ENCODE measurements at places on chromosomes 2 and 18.
A peak's percentile ranks its signal among the peaks of the same experiment; 100 is the strongest.

DNA sequence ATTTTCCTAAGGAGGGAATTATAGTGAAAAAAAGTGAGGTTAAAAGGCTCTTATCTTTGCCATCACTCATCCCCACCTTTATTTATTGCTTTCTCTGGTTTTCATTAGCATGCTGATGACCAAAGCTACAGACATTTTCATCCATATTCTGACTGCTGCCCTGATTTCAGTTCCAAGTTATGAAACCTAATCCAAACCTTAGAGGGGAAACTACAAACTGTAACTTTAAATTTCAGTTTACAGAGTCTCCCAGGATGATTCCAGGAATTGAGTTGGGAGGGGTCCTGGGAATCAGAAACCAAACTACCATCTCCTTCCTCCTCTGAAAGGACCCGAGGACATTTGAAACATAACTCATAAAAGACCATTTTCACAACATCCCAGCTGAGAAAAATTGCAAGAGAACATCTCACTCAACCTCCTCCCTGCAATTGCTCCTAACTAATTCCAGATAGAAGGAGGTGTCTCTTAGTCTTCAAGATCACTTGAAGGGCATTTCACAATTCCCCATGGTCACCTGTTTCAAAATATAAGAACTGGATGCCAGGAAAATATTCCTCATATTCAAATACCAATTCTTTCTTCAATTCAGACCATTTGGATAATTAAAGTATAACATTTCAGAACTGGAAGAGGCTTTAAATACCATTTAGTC lies 520.6 kb downstream of the TNS1 start:
- DNase-seq: no peak

DNA sequence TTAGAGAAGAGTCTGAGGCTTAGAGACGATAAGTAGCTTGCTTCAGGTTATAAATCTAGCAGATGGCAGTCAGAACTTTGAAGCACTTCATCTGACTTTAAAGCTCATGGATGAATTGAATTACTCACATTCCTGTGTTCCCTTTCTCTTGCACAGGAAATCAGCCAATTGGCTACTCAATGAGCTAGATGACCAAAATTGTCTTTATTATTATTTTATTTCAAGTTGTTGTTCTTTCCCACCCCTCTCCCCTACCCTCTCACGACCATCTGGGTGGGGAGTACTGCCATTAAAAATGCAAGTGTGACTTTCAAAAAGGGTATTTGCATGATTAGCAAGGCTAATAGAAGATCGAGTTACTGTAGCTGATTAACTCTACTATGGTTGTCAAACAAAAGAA lies 491.1 kb downstream of the NR4A2 start:
- DNase-seq: no peak

DNA sequence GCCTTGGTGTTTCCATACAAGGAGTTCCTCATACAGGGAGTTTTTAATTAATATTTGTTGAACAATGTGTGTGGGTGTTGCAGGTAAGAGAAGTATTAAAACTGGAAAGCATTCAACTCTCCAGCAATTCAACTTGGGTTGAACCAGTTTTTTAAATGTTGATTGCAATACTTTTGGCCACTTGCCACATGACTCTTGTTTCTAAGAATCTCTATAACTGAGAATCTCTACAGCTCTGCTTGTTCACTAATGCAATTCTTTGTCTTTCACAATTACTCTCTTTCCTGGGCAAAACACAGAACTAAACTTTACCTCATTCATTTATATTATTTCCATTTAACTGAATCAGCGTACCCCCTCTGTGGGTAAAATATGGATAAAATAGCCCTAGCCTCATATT lies 429.4 kb downstream of the ARHGAP15 start:
- DNase-seq: no peak

GRCh38 chr2:207897541-207898353 lies 127.6 kb downstream of the PLEKHM3 start:
- DNase-seq: no peak

DNA sequence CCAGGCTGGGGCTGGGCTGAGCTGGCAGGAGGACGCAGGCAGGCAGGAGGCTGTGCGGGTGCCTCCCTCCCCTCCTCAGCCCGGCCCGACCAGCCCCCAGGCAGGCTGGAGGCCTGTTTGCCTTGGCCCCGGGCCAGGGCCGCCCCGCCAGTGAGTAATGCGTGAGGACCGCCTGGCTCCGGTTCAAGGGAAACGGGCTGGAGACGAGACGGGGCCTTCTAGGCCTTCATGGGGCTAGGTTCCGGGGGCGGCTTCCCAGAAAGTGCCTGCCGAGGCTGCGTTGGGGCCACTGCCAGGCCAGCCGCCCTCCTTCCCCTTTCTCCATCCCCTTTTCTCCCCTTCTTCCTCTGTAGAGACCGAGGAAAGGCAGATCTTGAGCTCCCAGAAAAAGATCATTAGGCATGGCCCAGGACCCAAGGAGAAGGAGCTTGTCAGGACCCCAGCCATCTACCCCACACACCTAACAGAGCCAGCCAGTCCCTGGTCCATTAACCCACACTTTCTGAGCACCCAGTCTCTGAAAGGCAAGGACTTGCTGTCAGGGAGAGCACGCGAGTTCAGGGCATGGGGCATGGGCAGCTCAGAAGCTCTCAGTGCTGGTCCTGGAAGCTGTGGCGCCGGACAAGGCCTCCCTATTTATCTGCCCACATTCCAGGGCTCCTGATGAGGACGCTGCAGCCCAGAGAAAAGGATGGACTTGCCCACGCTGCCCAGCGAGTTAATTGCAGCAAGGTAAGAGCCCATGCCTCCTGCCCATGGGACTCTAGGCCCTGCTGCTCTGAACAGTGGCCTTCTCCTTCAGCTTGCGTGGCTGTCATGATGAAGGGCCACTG lies 48.5 kb downstream of the SMAD7 start:
- DNase-seq: no peak

- no peak for DNase-seq
These were observed 312.5 kb upstream of the NRP2 start for GRCh38 chr2:205369813-205370212.

DNA sequence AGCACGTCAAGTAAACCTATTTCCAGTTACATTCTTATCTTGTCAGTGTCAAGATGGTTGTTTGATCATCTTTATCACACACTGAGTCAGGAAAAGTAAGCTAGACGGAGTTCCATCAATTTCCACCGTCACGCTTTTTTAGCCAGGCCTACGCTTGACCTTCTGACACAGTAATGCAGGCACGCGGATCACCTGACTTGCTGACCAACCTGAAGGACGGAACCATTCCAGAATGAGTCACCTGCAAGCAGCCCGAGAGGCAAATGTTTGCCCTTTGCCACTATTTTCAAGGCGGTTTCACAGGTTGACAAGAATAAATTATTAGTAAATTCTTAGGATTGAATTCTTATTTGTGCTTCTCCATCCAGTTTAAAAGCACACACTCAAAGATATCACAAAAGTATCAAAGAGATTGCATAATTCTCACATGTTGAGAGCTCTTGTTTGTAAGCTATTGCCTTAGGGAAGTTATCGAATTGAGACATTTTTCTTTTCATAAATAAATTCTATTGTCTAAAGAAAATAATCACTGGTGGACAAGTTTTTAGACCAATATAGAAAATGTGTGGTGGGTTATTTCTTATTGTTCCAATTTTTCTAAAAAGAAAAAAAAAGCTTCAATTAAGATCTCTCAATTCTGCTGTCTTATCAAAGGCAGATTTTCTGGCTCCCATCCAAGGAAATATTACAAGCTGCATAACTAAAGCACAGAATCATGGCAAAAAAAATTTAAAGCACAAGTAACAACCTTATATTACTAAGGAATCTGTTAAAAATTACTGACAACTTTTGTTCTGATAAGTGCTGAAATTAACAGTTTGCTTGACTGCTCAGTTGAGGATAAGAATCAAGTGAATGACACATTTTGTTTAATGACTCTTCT lies 31.9 kb downstream of the UXS1 start:
- peak; percentile 87 for DNase-seq

- peak; percentile 20 for DNase-seq
These were observed 502.3 kb downstream of the PID1 start for GRCh38 chr2:228768818-228769217.

DNA sequence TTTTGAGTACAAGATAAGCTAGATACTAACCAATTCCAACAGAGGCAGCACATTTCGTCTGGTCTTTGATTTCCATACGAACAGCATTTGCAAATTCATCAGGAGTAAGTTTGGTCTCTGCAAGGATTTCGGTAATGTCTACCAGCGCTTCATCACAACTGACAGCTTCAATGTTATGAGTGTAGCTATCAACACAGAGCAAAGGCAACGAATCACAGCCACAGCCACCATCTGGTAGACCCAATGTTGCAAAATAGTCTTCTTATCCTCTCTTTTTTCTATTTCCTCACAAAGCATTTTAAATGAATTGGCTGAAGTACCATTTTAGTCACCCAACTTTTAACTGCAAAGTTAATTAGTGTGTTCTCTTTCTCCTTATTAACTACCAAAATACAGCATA lies 68.3 kb downstream of the REV1 start:
- no peak for DNase-seq

GRCh38 chr2:215755641-215756345 lies 257.6 kb downstream of the MREG start:
- DNase-seq: no peak

GRCh38 chr2:235614900-235615712 lies 121.3 kb downstream of the AGAP1 start:
- no peak for DNase-seq

- DNase-seq: no peak
These were observed 208.6 kb downstream of the HRH4 start for GRCh38 chr18:24669015-24669414.

DNA sequence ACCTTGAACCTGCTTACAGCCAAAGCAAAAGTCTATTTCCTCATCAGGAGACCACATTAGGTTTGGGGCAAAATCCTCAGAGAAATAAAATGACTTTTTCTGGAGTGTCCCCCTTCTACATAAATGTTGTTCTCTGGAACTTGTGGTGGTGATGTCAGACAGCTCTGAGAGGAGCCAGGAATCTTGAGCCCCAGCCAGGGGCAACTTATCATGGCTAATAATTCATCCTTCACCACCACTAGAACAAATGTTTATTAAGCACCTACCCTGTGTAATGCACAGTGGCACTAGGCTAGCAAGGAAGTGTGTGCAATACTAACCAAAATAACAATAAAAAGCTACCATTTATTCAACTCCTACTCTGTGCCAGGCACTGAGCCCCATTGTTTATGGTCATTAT lies 9.0 kb upstream of the BMP10 start:
- no peak for DNase-seq

- no peak for DNase-seq
These were observed 18.9 kb downstream of the SP5 start for GRCh38 chr2:170733798-170734600.

GRCh38 chr2:31426096-31426495 lies 11.6 kb upstream of the XDH start:
- no peak for DNase-seq

DNA sequence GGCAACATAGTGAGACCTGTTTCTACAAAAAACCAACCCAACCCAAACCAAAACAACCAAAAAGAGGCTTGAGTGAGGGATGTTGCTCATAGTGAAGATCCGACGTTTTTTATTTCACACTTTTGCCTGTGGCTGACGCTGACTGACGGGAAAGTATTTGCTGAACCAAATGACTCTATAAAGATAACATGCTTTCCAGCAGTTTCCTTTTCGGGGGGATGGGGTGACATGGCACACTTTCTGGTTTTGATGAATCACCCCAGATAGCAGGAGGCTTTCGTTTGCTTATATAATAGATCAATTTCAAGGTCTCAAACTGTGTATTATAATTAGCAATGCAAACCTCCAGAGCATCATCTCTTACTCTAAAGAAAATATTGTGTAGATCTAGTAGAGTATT lies 150.8 kb downstream of the AQP4 start:
- no peak for DNase-seq

DNA sequence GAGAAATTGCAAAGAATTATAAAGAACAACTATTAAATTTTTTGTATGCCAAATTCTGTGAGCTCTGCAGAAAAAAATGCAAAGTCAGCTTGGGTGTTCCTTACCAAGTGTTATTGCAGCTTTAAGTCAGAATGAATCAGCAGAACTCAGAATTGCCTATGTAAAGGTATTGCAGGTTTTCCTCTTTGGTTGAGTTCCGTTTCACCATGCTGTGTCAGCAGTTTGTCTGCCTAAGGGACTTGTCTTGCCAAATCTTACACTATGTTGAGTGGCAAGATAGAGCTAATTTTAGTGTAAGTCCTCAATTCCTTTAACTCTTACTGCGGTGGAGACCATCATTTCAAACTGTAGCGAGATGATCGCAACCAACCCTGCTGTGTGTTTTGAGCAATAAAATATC lies 38.8 kb downstream of the ADAM23 start:
- peak; percentile 68 for DNase-seq

DNA sequence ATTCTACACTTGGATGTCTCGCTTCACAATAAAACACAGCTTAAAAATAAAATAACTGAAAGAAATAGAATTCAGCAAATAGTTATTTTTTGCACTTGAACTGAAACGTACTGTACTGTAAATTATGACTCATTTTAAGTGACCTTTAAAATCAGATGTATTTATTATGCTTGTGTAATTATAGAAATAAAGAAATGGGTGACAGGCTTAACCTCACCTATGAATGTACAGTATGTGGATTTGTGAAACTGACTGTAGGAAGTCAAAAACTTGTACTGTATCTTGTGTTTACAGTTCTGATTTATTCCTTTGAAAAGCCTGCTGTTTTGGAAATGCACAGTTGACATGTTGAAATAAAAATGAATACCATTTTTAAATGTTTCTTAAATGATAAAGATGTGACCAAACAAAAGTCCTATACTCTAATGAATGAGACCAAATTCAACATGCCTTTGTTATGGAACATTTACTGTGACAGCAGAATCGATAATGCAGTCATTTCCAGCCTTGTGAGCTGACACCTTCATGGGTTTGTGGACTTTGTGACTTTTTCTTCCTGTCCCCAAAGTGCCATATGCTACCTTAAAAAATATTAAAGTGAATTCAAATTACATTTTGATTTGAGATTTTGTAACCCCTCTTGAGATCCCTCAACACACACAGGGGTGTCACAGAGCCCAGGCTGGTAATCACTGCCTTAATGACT lies 32.7 kb downstream of the NEMP2 start:
- DNase-seq: no peak

DNA sequence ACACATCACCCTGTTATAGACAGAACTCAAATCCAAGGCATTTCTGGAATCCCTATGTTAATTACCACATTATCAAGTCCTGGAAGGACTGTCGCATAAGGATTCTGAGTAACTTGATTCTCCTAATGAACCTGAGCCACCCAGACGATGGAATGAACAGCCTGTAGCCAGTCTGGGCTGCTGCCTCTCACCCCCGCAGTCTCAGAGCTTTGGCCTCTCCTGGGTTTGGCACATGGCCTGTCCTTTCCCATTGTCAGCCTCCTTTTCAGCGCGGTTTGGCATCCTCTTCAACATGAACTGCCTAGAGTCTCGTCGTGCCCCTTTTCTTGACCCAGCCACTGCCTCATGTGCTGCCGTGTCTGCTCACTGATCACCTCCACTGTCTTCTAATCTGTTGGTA lies 147.6 kb downstream of the SLC8A1 start:
- DNase-seq: no peak

DNA sequence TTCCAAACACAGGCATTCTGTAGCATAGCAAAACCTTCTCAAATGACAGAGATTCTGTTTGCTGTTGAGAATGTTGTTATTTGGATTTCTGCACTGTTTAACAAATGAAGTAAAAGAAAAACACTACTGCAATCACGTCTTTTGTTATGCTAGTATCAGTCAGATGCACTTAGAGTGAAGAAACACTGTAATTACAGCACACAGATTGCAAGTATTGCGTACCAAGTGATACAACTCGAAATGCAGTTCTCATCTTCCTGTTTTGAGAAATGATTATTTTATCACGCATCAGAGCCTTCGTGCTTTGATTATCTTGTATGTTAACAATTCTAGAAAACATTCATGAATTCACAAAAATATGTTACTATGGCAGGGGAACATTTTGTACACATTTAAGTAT lies 41.8 kb upstream of the KLF11 start:
- DNase-seq: no peak

- DNase-seq: no peak
These were observed 204.6 kb downstream of the RAB3GAP1 start for GRCh38 chr2:135256531-135257260.

All from SK-N-MC (cell line).